ENCODE measurements at places on chromosomes 4 and X.

GRCh38 chr4:87087420-87087819, 133.0 kb downstream of the KLHL8 start:
- no peak for DNase-seq

- no peak for DNase-seq
These were observed 11.9 kb downstream of the EXOC1 start for GRCh38 chr4:55865228-55865806.

- no peak for DNase-seq
These were observed 49.4 kb downstream of the SPINK2 start for GRCh38 chr4:56772134-56772533.

- DNase-seq = no peak
These were observed 222.4 kb downstream of the SLIT2 start for GRCh38 chr4:20474119-20474518.

DNA sequence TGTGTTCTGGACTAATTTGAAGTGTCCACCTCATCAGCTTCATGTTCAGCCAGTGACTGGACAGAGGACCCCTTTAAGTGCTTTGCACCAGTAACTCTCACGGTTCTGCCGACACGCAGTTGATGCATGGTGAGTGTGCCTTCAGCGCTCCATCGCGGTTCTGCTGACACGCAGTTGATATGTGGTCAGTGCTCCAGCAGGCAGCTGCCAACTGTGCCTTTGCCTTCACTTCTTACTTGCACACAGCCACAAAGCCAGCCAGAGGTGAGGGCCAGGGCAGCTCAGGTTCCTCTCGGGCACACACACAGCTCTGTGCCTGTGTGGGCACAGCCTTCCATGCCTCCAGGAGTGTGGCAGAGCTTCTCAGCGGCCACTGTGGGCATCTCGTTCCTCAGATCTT, 12.4 kb downstream of the NKX1-1 start:
- no peak for DNase-seq

- DNase-seq = no peak
These were observed 7.1 kb downstream of the SMARCAD1 start for GRCh38 chr4:94214703-94215319.

GRCh38 chr4:38804654-38805295, at the start of gene TLR1:
Gene TLR1, minus strand, starts transcription at chr4:38804791. Its CDS starts 5,960 bp downstream, at chr4:38798831.
- DNase-seq = no peak

DNA sequence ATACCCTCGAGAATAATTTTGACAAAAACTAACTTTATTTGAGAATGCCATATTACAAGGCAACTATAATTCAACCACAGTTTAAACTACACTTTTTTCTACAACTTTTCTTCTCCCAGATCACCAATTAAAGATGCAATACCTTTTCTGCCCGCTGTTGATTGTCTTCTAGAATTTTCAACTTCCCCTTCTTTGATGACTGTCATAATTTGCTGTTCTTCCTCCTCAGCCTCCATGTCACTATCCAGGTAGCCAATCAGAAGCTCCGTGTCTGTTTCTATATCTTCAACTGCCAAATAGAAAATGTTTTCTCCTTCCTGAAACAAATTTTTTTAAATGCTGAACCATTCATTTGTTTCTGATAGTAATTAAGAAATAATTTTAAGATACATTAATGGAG, 101.5 kb downstream of the PRDM5 start:
- no peak for DNase-seq

DNA sequence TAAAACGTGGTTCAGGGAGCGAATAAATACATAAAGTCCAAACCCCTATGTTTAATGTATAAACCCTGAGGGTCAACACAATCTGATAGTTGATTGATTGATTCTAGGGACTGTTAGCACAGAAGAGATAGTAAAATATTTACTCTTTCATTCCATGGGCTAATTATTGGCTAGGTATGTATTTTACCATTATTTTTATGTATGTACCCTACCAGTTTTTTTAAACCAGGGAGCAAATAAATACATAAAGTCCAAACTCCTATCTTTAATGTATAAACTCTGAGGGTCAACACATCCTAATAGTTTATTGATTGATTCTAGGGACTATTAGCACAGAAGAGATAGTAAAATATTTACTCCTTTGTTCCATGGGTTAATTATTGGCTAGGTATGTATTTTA, 40.0 kb downstream of the ZFX start:
- DNase-seq = no peak

DNA sequence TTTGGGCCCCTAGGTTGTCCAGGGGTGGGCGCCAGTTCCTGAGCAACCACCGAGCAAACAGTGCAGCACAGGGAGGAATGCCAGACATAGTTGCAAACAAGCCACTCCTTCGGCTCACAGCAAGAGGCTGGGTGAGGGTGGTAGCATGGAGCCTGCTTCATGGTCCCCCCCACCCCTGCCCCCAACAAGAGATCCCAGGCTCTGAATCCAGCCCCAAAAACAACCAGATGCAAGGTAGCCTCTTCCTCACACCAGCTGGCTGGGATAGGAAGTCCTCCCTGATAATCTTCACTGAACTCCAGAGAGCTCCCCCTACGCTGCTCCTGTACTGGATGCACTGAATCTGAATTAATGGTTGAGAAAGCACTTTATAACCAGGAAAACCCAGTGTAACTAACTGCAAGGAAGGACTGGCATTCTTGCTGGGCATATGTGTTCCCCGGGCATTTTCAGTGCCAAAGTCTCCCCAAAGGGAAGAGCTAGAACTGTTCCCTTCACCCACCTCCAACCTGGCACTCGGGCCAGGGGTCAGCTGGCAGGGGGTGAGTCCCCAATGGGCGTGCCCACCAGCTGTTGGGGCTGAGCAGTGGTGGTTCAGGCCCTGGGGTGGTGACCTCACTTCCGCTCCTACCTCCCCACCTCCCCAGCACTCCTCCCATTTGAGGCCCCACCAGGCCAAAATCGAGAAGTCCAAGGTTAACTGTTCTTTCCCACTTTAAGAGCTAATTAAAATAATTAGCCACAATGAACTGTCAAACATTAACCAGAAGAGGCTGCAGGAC, 1.5 kb downstream of the ELF4 start:
- peak; percentile 72 for DNase-seq

- DNase-seq = no peak
These were observed 319 bp downstream of the DRP2 start for GRCh38 chrX:101219864-101220346.

DNA sequence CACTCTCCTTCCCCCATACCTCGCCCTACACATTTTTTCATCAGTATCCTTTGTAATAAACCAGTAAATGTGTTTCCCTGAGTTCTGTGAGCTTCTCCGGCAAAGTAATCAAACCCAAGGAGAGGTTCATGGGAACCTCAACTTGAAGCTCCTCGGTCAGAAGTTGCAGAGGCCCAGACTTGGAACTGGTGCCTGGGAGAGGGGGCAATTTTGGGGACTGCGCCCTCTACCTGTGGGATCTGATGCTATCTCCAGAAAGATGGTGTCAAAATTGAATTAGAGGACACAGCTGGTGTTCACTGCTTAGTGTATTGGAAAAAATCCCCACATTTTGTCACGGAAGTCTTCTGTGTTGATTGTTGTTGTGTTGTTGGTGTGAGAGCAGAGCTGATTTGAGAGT, 70.6 kb downstream of the ATP11C start:
- DNase-seq = no peak

- DNase-seq = no peak
These were observed 25.5 kb downstream of the ZNF330 start for GRCh38 chr4:141246243-141246642.

DNA sequence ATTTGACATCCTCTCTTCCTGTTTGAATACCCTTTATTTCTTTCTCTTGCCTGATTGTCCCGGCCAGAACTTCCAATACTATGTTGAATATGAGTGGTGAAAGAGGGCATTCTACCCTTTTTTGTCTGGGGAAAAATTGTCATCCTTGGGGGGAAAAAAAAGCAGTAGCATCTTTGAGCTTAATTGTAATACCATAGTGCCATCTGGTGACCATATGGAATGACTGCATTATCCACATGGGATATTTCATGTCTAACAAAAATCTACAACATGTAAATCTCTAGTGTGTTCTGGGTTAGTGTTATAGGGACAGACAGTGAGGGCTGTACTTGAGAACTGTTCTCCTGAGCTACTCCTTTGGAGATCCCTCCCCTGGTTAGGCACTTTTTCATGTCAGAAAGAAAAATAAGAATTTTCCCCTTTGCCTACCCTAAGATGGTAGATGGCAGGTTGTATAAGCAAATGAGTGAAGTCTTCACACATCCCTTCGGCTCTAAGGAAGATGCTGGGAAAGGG, 26.0 kb downstream of the CAPN6 start:
- DNase-seq = peak; percentile 34

DNA sequence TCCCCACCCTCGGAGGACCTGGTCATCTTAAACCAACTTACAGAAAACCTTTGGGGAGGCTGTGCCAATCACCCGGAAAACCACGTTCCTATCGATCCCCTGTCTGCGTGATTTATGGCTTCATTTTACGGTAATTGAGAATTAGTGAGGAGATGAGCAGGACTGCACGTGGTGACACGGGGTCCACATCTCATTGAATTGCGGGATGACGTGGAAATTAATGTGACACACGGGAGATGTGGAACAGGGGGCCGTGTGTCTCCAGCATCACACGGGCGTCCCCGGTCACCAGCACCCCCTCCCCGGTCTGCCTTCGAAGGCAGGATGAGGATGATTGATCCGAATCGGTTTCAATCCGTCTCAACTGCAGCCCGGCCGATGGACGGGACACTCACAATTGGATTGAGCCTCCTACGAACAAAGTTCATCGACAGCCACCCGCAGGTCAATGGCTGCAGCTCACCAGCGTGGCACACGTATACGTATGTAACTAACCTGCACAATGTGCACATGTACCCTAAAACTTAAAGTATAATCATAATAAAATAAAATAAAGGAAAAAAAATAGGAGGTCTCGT, 160.3 kb downstream of the SHOX start:
- DNase-seq = no peak

GRCh38 chr4:16205298-16206164, 20.7 kb downstream of the TAPT1 start:
- DNase-seq = peak; percentile 52

DNA sequence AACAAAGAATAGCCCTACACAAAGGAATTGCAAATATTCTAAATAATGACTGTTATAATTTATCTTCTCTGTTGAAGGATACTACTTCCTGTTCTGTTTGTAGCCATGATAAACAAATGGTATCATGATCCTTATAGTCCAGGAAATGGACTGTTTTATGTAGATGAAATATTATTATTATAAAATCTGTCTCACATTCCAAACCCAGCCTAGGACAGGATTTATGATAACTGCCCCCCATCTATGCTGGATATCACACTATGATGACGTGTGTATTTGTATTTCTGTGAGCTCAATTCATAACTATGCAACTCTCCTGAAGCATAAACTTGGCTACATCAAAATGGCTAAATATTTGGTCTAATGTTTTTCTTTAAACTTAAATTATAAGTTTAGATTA, 21.3 kb downstream of the DMD start:
- no peak for DNase-seq

- no peak for DNase-seq
These were observed 14.5 kb downstream of the MRPL1 start for GRCh38 chr4:77877167-77877566.

DNA sequence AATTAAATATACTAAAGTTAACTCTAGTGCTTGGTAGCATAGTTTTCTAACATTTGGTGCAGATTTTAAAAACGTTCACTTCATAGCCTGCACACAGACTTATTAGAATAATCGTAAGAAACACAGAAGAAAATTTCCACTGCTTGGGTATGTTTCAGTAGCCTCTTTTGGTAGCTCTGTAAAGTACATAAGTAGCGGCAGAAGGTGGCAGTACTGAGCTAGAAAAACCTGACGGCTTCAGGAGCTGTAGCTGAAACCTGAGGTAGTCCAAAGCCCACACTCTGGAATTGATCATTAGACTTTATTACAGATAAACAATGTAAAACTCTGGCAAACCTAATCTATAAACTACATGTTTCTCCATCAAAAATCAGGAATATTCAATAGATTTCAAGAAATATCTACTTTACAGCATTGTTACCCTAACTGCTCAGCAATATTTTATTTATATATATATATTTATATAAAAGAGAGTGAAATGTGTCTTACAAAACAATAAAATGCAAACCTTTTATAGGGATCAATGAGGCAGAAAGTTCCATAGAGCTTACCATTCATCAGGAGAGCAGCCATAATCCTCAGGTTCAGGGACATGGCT, 88.2 kb downstream of the ATP8A1 start:
- DNase-seq = peak; percentile 52

DNA sequence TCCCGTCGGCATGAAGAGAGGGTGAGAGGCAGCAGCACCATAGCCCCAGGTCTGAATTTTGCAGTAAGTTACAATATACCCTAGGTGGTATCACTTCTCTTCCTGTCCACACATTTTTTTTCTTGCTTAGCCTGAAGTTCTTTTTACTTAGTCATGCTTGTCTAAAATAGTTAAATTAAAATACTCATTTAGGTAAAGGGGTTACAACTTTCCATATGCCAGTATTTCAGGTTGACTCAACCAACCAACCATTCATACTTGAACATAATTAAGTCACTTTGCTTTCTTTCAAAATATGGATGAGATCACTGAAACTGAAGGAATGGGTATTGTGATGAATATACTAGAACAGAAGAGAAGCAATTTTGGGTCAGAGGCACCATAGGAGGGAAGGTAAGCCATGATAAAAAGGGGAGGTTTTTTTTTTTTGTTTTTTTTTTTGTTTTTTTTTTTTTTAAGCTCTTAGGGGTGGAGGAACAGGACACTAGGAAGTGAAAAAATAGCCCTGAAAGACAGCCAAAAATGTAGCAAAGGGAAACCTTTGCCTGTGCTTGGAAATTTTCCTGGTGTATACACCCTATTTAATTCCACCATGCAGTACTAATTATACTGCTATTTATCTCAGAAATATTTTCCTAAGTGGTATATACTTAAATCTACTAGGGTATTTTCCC, 41.8 kb downstream of the RPS6KA3 start:
- peak; percentile 8 for DNase-seq

DNA sequence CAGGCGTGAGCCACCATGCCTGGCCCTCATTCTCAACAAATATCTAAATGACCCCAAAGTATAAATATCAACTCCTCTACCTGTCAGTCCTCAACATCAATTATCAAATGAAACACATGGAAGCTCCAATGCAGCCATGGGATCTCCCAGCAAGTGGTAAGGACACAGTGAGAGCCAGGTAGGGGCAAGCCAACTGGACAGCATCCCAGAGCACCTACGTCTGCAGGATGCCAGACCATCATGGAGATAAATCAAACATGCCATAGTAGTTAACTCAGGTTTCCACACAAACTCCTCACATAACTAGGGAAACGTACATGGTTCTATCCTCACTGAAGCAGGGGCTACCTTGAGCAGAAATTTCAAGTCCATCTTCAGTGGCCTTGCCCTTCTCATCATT, 159.9 kb upstream of the MED14 start:
- no peak for DNase-seq

DNA sequence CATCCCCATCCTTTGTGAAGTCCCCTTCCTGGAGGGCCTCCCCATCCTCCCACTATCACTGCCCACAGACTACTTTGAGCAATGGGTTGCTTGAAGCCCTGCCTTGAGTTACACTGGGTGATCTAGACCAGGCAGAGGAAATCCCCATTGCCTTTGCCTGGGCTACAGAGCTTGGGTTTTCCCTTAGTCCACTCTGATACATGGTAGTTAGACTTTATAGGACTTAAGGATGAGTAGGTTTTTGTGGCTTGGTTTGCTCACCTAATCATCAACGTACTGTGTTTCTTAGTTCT, 56.6 kb downstream of the TMEM131L start:
- DNase-seq = peak; percentile 54

GRCh38 chr4:102447413-102447812, 53.7 kb upstream of the NFKB1 start:
- no peak for DNase-seq

- DNase-seq = no peak
These were observed 38.8 kb downstream of the ZBTB49 start for GRCh38 chr4:4328840-4329239.

Measured in GM13976 (cell line).